ENCODE measurements at places on chromosomes 1 and 21.

- no peak for DNase-seq
Measured at GRCh38 chr1:83113652-83114051, 885.3 kb downstream of the TTLL7 start.

DNA sequence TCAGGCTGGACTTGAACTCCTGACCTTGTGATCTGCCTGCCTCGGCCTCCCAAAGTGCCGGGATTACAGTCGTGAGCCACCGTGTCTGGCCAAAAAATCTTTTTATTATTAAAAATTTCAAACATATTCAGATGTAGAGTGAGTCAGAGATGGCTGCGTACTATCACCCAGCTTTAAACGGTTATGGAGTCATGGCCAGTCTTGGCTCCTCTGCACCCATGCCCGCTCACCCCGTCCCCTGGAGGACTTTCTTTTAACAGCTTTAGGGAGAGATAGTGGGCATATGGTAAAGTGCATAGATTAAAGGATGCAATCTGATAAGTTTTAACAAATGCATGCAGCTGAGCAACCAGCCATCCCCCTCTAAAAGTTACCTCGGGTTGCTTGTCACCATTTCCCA lies 51.8 kb downstream of the TNFRSF8 start:
- DNase-seq = no peak

DNA sequence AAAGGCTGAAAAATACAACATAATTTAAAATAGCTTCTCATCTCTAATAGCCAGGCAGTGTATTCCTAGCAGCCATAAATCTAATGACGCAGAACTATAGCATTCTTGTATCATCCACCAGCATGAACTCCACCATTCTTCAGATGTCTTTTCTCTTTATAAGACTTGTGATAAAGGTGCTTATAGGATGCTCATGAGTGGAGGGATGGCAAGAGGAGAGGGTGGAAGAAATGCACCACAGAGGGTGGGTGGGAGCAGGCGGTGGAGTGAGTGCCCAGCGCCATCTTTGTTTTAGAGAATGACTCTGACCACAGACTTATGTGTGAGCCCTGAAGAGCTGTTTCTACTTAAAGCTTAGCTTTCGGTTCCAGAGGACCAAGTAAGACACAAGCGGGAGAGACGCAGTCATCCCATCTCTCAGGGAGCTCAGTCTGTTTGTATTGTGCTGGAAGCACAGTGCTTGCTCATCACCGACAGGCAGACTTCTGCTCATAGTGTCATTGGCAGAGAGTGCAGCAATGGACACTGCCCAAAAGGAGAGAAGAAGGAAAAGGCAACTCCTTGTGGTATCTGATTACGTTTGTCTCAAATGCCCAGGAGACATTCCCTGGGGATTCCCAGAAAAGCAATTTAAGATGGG lies 65.6 kb downstream of the KCNJ15 start:
- DNase-seq = no peak

DNA sequence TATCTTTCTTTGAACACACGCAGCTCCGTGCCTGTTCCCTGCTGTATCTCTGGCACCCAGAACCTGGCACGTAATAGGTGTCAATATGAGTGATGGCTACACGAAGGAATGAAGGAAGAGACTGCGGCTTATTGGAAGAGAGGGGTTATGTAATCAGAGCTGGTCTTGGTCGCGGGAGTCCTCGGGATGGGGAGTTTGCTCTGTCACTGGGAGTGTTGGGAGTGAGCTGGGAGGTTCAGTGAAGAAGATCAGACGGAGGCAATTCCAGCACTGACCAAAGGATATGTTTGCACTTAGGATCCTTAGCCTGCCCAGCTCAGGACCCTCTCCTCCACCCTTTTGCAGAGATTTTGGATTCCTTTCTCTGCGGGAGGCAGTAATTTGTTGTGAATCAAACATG lies 709.1 kb downstream of the PTPRU start:
- no peak for DNase-seq

GRCh38 chr1:47658161-47658920 lies 220.5 kb downstream of the FOXD2 start:
- no peak for DNase-seq

GRCh38 chr1:100719490-100719889 lies at the start of gene VCAM1:
VCAM1 (plus strand) TSS chr1:100719742; CDS start chr1:100719861, 119 bp downstream.
- DNase-seq = no peak

- no peak for DNase-seq
Measured at GRCh38 chr1:8754247-8754650, 63.2 kb downstream of the RERE start.

DNA sequence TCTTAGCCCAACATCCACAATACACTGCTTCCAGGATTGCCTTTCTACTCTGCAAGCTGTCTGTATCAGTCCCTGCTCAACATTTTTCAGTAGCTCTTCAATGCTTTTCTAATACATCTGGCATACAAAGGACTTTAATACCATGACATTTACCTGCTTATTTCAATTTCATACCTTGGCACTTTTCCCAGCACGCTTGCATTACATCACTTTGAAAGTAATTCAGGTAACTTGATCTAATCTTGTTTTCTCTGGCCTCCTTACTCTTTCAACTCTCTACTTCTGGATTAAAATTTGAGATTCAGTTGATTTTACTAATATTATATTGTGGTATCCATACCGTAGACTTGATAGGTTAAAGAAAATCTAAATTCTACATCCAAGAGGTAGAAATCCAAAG lies 103.0 kb downstream of the PTGS2 start:
- DNase-seq = no peak

DNA sequence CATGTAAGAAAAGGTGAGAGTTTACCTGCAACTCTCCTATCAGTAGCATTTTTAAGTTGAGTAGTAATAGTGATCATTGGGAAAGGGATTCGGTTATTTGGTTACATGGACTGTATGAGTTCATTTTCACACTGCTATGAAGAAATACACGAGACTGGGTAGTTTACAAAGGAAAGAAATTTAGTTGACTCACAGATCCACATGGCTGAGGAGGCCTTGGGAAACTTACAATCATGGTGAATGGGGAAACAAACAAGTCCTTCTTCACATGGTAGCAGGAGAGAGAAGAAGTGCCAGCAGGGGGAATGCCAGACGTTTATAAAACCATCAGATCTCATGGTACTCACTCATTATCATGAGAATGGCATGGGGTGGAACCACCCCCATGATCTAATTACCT lies 59.3 kb upstream of the FBXO28 start:
- no peak for DNase-seq

GRCh38 chr21:31459457-31459856 lies 115.4 kb upstream of the TIAM1 start:
- no peak for DNase-seq

DNA sequence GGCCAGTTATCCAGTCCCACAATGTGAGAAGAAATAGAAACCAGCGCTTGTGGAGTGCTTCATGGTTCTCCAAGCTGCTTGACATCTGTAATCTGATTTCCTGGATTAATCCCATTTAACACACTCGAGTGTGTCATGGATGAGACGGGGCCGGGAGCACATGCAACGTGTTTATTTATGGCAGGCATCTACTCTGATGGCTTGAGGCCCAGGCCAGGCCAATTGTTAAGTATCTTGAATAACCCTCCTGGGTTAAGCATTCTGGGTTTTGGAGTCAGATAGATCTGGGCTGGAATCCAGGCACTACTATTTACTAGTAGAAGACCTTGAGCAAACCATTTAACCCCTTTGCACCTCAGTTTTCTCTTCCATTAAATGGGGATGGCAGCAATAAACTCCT lies 37.5 kb upstream of the LAPTM5 start:
- peak; percentile 82 for DNase-seq

DNA sequence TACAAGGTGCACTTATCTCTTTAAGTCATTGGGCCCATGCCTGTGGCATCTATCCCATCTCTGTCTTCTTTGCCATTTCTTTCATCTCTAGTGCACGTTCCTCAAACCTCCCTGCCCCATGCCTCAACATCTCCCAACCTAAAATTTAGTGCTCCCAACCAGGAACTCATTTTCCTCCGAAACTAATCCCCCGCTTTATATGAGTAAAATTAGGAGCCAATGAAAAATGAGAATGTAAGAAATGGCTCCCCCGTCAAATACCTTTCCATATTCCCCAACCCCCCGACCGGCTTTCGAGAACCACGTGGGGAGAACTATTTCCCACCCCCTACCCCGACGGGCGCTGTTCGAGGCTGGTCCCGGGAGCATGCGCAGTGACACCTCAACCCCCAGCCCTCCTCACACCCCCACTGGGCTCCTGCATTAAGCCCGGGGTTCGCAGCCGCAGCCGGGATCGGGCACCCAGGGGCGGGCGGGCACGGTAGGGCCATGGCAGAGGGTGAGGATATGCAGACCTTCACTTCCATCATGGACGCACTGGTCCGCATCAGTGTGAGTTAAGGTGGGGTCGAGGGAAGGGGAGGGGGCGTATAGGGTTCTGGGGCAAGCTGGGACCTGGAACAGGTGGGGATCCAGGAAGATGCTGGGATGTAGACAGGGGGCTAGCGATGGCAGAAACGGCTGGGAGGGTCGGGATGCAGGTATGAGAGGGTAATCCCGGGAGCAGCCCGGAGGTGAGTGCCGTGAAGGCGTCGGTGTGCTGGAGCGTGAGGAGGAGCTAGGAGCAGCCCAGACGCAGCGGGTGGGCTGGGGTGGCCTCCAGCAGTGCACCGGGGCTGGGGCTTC lies at the start of gene TRIM46:
TSS of gene TRIM46 (plus strand) at position 372 of the 846 bp plus-strand sequence. CDS start at position 490, 118 bp downstream.
- no peak for DNase-seq

DNA sequence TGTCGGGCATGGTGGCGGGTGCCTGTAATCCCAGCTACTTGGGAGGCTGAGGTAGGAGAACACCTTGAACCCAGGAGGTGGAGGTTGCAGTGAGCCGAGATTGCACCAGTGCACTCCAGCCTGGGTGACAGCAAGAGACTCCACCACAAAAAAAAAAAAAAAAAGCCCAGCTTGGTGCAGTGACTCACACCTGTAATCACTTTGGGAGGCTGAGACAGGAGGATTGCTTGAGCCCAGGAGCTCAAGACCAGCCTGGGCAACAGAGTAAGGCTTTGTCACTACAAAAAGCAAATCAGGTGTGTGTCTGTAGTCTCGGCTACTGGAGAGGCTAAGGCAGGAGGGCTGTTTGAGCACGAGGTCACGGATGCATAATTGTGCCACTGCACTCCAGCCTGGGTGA lies 5.0 kb upstream of the H6PD start:
- DNase-seq = no peak

DNA sequence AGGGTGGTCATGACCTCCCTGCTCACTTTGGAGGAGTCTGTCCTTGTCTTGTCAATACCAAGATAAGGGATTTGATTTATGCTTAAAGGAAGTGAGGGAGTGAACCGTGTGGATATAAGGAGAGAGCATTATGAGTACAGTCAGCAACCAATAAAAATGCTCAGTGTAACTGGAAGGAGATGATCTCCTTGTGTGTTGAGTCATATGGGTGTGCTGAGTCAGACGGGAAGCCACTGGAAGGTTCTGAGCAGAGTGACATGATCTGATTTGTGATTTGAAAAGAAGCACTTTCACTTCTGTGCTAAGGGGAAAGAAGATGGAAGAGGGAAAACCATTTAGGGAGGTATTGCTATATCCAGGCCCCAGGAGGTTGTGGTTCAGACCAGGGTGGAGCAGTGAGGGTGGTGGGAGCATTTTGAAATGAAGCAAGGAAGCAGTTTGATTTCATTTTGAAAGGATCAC lies 2.5 kb upstream of the BCL10 start:
- no peak for DNase-seq

GRCh38 chr1:234373959-234374254 lies 651 bp downstream of the COA6 start:
- DNase-seq = no peak

- no peak for DNase-seq
Measured at GRCh38 chr21:36325373-36326010, 5.5 kb downstream of the MORC3 start.

GRCh38 chr1:24540906-24541710 lies 14.8 kb upstream of the NCMAP start:
- DNase-seq = peak; percentile 27

GRCh38 chr1:221874285-221875003 lies 132.6 kb upstream of the DUSP10 start:
- DNase-seq = no peak

- DNase-seq = peak; percentile 47
Measured at GRCh38 chr1:66282891-66283621, 250.9 kb upstream of the SGIP1 start.

DNA sequence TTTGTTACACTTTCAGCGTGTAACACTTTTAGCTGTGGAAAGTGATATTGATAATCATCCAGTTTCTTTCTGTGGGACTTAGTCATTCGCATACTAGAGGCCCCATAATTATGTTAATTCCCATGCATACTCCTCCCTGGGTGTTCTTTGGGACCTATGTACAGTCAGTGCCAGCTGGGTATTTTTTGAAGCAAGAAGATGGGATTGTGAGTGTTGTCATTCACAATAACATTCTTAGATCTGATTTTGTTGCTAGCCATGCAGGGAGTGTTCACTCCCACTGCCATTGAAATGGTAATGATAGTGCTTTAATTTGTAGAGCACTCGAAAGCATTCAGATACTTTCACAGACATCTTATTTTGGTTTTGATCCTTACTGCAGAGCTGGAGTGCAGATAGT lies 11.6 kb downstream of the SARS1 start:
- no peak for DNase-seq

DNA sequence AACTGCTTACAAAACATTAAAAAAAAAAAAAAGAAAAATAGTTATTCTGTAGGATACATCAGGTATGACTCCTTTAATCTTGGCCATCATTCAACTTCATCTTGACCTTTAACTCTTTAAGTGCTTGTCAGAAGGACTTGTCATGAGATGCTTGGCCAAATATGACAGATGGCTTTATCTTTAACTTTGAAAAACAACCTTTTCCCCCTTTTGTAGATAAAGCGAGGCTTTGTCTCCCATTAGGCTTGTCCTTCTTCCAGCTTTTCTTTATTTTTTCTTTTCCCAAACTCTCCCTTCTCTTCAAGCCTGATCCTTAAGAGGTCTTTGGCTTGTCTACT lies 2.3 kb downstream of the SRSF10 start:
- DNase-seq = no peak

DNA sequence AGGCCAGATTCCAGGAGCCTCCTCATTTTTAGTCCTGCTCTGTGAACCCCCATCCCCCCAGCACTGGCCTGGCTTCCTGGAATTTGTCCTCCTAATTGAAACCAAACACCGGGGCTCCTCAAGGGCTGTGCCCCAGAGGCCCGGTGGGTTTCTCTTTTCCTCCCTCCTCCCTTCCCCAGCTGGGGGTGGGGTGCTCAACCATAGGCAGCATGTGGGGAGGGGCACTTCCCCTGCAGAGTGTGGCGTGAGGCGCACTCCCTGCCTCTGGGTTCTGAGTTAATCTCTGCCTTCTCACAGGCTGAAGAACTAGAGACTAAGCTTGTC lies 67.5 kb upstream of the ACOT11 start:
- DNase-seq = no peak

DNA sequence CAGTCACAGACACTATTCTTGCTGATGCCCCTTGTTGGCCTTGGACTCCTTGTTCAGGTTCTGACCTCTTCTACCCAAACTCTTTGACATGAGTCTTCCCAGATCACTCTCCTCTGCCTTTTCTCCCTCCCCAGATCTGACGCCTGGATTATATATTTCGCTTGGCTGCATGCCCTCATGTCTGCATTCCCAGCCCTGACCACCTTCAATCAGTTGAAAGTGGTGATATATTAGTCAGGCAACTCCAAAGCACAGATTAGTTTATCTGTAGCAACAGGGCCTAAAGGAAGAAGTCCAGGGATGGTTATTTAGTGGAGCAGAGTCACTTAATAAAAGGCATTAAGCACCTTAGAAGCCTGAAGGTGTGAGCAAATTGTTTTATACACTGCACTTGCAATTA lies 110.0 kb upstream of the GUCA2B start:
- DNase-seq = no peak

GRCh38 chr1:225999912-226000337 lies 782 bp upstream of the SDE2 start:
- DNase-seq = peak; percentile 11

Data from NCI-H2029 (cell line).